Spinal cord (tissue), 10 donors: ENCODE measurements at places on chromosomes 2 and 18.

- DNase-seq, result no peak
Measured at GRCh38 chr2:62423883-62424458, 82.0 kb downstream of the TMEM17 start.

- no peak for DNase-seq
Measured at GRCh38 chr18:63917817-63918216, 10.1 kb downstream of the SERPINB10 start.

GRCh38 chr18:24656551-24657443 is 196.4 kb downstream of the HRH4 start:
- no peak for DNase-seq

DNA sequence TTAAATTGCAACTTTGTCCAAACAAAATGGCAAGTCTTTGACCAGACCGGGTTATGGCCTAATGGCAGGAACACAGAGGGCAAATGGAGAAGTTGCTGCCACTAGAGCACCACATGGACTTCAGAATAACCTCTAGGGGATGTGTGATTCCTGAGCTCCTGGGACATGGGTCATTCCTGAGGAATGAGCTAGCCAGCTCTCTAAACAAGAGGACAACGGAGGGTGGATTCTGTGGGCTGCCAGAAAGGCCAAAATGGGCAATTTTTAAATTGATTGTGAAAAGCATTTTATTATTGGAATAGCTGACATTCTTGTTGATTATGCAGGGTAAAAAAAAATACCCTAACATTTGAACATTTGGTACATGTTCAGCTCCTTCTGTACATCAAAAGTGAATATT is 109.8 kb upstream of the FZD5 start:
- DNase-seq, result no peak

GRCh38 chr2:233267516-233268245 is 16.2 kb downstream of the ATG16L1 start:
- no peak for DNase-seq

DNA sequence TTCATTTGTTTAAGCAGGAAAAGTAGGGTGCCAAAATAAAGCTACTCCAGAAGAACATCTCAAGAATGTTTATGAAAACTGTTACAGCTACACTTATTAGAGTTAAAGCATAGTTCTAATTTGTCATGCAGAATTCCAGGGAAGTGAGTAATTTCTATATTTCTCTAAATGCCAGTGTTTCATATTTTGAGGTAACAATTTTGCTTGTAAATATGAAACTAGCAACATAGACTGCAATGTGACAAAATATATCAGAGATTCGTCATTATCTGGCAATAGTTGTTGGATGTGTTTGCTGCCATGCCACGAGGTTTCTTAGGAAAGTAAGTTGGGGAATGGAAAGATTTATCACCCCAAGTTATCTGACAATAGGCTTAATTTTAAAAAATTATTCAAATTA is 424.1 kb upstream of the ZEB2 start:
- DNase-seq, result no peak
